K562 (cell line): ENCODE measurements at places on chromosomes 13 and 19.
A peak's percentile ranks its signal among the peaks of the same experiment; 100 is the strongest.

GRCh38 chr13:80881495-80881894, 540.6 kb upstream of the SPRY2 start:
- no peak for DNase-seq

GRCh38 chr13:113917096-113917495, 53.2 kb upstream of the GAS6 start:
- DNase-seq, result no peak

- no peak for DNase-seq
Measured at GRCh38 chr13:108859197-108860012, 230.0 kb downstream of the MYO16 start.

DNA sequence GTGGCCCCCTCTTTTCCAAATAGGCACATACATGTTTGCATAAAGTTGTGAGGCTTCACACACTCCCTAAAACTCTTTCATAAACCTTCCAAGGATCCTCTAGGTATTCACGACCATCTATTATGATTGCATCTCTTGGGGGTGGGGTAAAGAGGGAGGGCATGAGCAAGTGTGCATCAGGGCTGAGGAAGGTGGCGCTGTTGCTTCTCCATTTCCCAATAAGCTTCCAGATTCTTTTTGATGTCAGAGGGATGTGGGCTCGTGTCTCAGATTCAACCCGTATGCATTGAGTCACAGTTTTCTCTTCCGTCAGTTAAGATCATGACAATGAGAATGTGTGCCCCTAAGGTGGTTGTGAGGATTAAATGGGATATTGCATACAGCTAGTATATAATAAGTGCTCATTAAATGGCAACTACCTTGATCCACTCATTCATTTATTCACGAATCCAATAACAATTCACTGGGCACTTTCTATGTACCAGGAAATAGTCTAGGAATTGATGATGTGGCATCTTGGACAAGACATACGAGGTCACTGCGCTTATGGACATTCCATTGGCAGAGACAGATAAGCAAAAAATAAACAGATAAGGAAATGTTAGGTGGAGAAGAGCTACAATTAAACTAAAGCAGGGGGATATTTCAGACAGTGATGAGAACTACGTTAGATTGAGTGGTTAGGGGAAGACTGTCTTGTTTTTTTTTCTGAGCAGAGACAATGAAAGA, 10.3 kb downstream of the CYP2B6 start:
- peak; percentile 30 for DNase-seq

- no peak for DNase-seq
Measured at GRCh38 chr13:50085063-50085462, 69.8 kb downstream of the KCNRG start.

- DNase-seq, result peak; percentile 9
Measured at GRCh38 chr13:24511019-24511815, 1.4 kb downstream of the PARP4 start.

DNA sequence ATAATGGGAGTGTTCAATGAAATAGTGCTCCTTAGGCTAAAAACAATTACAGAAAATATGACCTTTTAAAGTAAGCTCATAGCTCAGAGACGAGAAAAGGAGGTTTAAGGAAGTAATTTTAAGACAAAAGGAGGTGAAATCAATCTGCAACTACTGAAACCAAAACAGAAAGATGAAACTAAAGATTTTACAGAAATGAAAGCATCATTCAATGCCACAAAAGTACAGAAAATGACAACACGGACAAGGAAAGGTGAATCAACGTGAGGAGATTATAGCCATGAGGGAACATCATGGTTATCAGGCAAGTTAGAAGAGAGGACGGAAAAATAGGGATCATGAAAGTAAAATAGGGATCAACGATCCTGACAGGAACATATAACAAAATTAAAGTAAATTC, 745.2 kb downstream of the PCDH17 start:
- no peak for DNase-seq

DNA sequence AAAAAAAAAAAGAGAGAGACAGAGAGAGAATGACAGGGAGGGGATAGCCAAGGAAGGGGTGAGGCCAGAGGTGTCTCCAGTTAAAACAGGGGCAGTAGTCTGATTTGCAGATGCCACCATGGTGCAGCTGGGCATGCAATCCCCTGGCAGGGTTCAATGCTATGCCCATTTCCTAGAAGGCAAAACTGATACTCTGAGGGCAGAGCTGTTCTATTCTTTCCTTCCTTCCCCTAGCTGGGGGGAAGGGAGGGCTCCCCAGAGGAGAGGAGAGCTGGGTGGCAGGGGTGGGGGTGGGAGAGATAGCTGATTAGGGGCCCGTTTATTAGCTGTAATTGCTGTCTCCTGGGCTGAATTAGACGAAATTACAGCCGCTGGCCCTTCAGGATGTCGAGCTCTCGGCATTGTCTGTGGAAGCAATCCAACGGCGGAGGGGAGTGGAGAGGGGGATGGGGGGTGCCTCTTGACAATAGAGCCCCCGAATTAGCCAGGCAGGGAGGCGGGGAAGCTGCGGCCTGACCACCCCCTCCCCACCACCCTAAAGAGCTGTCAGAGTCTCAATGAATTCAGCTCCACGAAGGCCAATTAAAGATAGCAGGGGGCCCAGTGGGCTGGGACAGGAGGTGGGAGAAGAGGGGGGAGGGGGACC, 14.4 kb upstream of the DPP9 start:
- no peak for DNase-seq

GRCh38 chr19:1526979-1527649, 3.2 kb downstream of the PLK5 start:
- no peak for DNase-seq
